ENCODE measurements at places on chromosomes 2 and 18.

- no peak for DNase-seq
These were observed 109.4 kb downstream of the PARD3B start for GRCh38 chr2:204654669-204655068.

DNA sequence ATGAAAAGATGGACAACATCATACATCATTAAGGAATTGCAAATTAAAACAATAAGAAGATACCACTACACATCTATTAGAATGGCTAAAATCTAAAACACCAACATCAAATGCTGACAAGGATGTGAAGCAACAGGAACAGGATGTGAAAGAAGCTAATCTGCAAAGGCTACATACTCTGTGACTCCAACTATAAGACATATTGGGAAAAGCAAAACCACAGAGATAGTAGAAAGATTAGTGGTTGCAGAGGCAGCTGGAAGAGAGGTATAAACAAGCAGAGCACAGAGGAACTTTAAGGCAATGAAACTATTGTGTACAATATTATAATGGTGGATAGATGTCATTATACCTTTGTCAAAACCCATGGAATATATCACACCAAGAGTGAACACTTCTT is 393.7 kb upstream of the RAB6C start:
- no peak for DNase-seq

DNA sequence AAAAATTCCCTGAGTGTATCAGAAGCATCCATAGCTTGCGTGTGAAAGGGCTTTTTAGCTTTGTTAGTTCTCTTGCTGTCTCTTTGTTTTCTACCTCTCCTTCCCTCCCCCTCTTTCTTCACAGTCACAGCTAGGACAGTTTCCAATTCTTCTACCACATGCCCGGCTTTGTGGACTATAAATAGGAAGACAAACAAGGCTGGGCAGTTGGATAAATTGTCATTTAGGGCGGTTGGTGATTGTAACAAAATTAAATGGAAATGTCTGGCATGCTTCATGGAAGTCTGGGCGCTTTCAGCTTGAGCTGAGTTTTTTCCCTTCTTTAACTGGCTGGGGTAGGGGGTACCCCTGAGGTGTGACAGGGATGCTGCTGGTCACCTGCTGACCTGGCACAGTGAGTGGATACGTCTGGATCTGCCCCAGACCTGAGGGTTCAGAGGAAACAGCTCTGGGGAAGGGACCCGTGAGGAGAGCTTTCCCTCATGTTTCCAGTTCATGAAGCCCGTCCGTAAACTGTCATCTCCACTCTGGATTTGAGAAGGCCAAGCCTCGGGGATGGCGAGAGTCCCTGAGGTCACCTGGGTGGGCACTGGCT is 29.0 kb upstream of the GIGYF2 start:
- DNase-seq = no peak

DNA sequence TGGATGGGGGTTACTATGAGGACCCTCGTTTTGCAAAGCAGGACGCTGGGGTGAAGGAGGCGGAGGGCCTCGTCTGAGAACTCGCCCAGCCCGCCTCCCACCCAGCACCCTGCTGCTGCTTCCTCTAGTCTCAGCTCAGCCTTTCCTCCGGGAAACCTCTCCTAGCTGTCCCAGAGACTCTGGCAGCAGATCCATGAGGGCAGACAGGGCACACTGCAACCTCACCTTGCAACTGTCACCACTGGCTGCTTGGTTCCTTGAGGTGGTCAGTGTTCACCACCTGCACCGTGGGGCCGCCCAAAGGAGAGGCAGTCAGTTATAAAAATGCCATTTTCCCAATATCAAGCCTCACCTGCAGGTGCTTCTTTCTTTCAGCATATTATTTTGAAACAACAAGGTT is 45.6 kb downstream of the PARD6G start:
- no peak for DNase-seq

- no peak for DNase-seq
These were observed 318.9 kb upstream of the TRIB2 start for GRCh38 chr2:12397854-12398253.

All from stimulated activated CD8-positive, alpha-beta memory T cell treated with anti-CD3 and anti-CD28 coated beads, Interleukin-7, amount 100 ng/mL, for 24 hours (primary cell).